ENCODE measurements at places on chromosomes 16 and 17.

- no peak for DNase-seq
Measured at GRCh38 chr17:39576187-39576586, 31.5 kb downstream of the NEUROD2 start.

- no peak for DNase-seq
Measured at GRCh38 chr17:3035256-3035967, 28.0 kb downstream of the OR1D5 start.

- DNase-seq: no peak
Measured at GRCh38 chr17:82440991-82441627, 9.4 kb downstream of the CYBC1 start.

DNA sequence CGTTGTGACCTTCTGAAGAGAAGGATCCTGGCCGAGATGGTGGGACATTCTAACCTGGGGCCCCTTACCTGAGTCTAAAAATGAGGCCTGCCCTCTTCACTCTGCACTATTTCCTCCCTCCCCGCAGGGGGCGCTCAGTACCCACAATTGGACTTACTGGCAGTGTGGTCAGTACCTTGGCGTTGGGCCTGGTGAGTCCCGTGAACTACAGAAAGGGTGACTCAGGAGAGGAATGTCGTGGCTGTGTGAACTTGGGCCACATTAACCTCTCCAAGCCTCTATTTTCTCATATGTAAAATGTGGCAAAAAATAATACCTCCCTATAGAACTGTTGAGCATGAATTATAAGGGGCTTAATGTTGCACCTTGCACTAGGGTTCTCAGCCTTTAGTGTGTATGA lies 3.9 kb downstream of the RSAD1 start:
- DNase-seq: peak; percentile 80

DNA sequence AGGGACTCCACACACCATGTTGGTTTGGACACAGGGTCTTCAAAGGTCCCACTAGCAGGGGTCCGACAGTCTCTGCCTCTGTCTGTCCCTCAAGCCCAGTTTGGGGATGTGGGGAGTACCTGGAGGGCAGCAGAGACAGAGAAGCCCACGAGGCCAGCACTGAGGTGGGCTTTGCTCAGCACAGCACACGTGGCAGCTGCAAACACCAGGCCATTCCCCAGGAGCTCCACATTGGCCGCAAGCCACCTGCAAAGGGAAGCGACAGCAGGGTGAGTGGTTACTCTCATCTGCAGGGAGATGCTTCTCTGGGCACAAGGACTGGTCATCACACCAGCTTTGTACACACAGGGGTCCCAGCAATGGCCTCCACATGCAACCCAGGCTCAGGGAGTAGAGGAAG lies 62.0 kb downstream of the ABCC6 start:
- no peak for DNase-seq

DNA sequence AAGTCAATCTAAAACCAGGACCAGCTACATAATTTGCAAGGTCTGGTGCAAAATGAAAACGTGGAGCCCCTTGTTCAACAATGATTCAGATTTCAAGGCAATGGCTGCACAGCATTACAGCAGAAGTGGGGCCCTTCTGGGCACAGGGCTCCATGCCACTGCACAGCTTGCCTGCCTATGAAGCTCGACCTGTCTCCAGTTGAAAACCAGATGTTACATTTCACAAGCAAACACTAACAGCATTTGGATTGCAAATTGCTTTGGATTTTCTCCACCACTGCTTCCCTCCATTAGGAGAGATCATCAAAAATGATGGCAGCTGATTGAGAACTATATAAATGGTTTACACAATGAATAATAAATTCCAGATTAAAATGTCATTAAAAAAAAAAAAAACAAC lies 551.4 kb upstream of the ZFHX3 start:
- no peak for DNase-seq

- no peak for DNase-seq
Measured at GRCh38 chr17:58525239-58525638, 10.8 kb upstream of the MTMR4 start.

DNA sequence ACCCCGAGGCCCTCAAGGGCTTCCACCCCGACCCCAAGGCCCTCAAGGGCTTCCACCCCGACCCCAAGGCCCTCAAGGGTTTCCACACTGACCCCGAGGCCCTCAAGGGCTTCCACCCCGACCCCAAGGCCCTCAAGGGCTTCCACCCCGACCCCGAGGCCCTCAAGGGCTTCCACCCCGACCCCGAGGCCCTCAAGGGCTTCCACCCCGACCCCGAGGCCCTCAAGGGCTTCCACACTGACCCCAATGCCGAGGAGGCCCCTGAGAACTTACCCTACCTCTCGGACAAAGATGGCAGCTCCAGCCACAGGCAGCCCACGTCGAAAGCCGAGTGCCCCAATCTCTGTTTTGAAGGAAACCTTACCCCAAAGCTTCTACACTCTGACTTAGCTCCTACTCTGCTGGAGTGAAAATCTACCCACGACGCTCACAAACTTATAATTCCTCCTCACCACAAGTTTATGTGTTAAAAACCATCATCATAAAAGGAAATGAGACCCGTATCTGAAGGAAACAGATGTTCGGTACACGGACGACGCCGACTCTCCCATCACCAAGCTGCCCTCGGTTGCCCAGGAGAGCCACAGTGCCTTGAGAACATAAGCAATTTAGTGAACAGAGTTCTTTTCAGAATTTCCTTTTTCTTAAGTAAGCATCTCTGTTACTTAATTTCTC lies 61.2 kb upstream of the RPH3AL start:
- DNase-seq: no peak

- DNase-seq: no peak
Measured at GRCh38 chr16:19104607-19105006, 9.2 kb upstream of the ITPRIPL2 start.

- DNase-seq: no peak
Measured at GRCh38 chr17:32516940-32517701, 30.3 kb downstream of the CDK5R1 start.

DNA sequence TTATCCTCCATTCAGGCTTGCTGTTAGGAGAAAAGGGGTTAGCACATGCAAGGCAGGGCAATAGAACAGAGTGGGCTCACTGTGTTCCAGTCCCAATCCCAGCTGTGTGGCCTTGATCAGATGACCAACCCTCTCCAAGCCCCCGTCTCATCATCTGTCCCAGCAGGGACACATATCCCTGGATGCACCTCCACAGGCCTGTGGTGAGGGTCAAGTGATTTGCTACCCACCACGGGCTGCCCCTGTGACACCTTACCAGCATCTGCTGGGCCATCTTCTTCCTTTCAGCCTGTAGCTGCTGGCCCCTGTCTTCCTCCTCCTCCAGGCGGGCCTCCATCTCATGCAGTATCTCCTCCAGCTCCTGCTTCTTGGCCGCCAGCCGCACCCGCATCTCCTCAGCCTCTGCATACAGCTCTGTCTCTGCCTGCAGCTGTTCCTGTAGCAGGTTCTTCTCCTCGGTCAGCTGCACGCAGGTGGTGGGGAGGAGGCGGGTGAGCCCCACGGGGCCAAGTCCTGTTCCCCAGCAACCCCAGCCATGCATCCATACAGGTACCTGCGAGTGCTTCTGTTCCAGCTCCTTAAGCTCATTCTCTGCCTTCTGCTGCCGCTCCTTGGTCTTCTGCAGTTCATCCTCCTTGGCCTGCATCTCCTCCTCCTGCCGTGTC lies 91.3 kb downstream of the NDE1 start:
- DNase-seq: no peak

DNA sequence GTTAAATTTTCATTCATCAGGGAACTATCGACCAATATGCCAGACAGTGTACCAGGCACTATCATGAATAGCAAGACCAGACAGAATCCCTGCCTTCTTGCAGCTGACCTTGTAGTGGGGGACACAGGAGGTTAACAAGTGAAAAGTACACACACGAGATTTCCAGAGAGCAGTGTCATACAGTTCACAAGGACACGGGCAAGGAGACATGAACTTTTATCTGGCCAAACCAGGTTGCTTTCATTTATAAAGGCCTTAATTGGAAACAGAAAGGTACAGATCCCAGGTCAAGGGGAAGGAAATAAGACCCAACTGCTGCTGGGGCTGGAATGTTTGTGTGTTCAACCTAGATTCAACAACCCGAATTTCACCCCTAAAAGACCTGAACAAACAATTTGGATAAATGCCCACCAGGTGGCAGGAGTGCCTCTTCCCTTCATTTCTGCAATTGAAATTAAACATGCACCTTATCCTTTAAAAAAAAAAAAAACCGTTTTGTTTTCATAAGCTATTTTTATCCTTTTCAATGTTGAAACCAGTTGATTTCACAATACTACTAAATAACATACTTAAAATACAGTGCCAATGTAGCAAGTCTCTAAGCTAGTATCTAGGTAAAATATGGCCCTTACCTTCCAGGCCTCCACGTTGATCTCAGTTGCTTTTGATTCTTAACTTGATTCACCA lies 65.9 kb downstream of the EMP2 start:
- DNase-seq: peak; percentile 38

DNA sequence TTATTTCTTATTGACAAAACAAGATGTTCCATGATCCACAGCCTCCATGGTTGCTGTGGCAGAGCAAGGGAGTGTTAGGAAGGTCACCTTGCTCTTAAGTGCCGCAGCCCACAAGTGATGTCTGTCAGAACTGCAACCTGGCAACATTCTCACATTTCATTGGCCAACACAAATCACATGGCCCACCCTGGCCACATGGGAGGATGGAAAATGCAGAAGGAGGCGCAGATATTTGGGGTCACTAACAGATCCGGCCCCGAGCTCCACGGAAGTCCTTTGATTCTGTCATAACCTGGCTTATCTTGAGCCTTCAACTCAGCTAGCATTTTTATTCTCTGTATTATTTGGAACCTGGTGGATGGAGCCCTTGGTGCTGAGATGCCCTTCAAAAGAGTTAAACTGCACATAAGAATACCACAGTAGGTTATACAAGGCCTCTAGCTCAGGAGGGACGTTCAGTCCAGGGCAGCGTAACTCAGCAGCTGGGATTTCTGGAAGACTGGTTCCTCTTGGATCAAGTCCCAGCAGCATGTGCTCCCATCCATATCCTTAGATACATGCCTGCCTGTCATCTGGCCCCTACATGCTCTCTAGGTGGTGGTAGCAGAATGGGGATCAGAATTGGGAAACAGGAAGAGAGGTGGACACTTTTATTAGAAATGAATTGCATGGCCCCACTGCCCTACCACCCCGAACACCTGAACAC lies 508.1 kb downstream of the HAPSTR1 start:
- no peak for DNase-seq
